T-helper 2 cell (primary cell): ENCODE measurements at places on chromosomes 6 and 20.

GRCh38 chr6:24799541-24799915 is 811 bp upstream of the ARMH2 start:
- DNase-seq: no peak

- peak; percentile 60 for DNase-seq
These were observed 4.9 kb upstream of the DEK start for GRCh38 chr6:18269253-18269652.

GRCh38 chr6:166814390-166814789 is 142.0 kb downstream of the RNASET2 start:
- no peak for DNase-seq

GRCh38 chr6:56406276-56407269 is 159.2 kb upstream of the COL21A1 start:
- no peak for DNase-seq

DNA sequence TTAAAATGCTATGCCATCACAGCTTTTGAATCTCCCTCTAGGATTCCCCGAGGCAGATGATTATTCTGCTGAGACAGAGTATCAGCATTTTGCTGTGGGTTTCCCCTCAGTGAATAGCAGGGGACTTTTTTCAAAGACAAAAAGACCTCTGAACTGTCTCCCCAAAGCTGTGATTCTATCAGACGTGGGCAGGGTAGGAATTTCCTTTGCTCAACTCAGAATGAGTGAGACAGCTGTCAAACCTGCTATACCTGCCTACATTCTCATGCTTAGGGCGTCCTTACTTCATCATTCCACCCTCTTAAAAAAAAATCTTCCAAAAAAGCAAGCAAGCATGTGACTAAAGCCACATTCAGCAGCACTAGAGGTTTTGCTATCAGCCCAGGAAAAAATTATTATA is 147.6 kb upstream of the FAM83B start:
- no peak for DNase-seq

DNA sequence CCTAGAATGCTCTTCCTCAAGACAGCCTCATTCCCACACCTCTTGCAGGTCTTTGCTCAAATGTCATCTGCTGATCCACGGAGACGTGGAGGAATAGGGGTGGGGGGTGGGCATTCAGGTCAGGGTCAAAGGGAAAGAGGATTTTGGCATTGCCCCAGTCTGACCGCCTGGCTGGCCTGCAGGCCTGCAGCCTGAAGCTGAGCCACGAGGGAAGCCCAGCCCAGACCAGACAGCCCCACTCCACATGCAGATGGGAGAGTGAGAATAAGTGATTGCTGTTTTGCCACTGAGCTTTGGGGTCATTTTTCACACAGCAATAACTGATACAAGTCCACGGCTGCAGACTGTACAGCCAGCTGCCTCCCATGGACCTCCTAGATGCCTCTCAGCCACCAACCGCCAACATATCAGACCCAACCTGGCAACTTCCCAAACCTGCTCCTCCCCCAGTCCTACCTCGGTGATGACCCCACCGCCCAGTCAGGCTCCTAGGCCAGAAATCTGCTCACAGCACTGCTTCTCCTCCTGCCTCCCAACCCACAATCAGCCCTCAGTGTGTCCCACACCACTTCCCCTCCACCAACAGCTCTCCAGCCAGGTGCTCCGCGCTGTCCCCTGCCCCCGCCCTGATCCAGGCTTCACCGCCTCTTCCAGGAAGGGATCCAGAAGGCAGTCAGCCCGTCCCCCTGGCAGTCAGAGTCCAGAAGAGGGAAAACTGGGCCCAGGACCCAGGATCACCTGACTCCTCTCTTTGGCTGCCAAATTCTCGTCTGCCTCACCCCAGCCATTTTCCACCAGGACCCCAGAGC is 14.0 kb downstream of the KIAA1755 start:
- DNase-seq: no peak

DNA sequence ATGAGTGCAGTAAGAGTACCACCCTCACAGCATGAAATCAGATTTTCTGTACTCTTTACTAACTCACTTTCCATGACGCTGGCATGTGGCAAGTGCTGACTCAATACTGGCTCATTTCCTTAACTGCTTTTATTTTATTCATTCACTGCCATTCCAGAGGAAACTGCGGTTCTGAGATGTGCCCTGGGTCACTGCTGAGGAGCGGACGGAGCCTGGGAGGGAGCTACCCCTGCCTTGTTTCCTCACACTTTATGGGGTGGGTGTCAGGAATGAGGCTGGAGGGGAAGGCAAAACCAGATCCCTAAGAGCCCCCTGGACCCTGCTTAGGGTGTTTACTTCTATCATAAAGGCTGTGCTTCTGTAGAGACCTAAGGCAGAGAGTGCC is 14.4 kb downstream of the NT5E start:
- DNase-seq: peak; percentile 56

- DNase-seq: no peak
These were observed 80.9 kb downstream of the COL12A1 start for GRCh38 chr6:75124983-75125382.
